ENCODE measurements at places on chromosomes 2 and 18.

- DNase-seq: no peak
Measured at GRCh38 chr2:234821946-234822475, 129.8 kb upstream of the SH3BP4 start.

GRCh38 chr2:71492112-71492511 is 38.8 kb downstream of the DYSF start:
- no peak for DNase-seq

DNA sequence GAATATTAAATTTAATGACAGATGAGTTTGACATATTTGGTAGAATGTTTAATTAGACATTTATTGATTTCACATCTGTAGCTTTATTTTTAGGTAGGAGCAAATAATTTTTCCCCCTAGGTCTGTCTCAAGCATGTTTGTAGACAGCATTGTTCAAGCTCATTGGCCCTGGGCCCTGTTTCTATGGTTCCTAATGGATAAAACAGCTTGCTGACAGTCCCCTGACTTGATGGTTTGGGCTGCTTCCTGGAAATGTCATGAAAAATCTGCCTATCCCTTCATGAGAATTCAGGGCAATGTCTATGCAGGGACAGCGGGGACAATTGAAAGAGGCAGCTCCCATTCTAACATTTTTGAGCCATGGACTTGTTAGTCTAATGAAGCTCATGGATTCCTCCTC is 14.6 kb upstream of the MEP1B start:
- no peak for DNase-seq

DNA sequence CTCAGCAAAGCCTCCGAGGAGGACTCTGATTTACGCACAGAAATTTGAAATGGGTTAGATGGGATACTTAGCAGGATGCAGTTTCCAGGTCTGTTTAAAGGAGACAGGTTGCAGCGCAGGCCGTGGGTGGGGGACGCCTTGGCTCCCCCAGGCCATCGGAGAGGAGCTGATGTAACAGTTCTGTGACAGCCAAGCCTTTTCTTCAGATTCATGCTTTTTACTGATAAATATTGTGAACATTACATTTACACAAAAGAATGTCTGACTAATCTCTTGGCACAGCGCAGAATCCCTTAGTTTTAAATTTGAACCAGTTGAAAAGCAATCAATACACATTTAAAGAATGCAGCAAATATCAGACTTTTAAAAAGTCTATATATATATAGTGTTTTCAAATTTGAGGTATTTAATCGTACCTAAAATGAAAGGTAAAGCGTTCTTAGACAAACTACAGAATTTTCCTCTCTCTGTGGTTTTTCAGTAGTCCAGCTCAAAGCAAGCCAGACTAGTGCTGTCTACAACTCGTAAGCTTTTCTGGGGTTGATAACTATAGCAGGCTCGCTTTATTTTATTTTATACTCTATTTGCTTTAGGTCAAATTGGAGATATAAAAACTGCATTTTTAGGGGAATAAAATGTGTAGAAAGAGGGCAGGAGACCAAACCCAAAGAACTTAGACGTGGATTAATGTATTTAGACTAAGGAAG is 221.9 kb downstream of the PIEZO2 start:
- DNase-seq: no peak

- DNase-seq: no peak
Measured at GRCh38 chr2:128742467-128742866, 423.8 kb upstream of the HS6ST1 start.

DNA sequence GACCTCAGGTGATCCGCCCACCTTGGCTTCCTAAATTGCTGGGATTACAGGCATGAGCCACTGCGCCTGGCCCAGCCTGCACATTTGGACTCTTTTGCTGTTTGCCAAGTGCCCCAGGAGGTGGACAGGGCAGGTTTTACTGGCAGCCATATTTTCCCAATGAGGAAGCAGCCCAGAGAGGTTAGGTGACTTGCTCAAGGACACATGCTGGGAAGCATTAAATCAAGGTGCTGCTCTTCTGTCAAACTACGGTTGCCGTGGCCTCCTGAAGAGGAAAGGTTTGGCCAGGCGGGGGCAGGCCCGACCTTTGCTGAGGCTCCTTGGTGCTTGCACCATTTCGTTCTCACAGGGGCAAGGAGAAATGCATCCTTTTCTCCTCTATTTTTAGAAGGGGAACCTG is 44.0 kb downstream of the DNMT3A start:
- DNase-seq: no peak

DNA sequence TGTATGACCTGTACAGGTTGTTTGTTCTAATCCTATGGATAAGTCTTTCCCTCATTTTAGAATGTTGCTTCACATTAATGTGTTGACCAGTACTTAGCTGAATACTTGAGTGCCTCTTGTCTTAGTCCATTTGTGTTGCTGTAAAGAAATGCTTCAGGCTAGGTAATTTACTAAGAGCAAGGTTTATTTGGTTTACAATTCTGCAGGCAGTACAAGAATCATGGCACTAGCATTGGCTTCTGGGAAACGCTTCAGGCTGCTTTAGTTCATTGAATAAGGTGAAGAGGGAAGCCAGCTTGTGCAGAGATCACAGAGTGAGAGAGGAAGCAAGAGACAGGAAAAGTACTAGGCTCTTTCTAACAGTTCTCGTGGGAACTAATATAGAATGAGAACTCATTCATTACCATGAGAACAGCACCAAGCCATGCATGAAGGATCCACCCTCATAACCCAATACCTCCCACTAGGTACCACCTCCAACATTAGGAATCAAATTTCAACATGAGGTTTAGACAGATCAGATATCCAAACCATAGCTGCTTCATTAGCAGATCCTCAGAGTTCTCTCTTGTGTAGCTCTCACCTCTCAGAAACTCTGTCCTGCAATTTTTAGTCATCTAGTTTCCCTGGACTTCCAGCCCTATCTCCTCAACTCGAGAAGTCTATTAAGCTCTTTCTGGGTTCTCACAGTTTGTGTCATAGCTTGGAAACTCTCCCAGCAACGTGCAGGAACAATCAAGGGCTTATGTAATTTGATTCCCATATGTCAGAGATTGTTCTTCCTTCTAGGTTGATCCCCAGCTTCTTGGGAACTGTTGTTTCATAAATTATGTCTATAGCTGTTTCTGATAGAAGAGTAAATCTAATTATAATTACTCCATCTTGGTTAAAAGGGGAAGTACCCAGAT is 2082.3 kb upstream of the CELF4 start:
- DNase-seq: no peak

All from activated CD8-positive, alpha-beta memory T cell treated with anti-CD3 and anti-CD28 coated beads for 4 hours (primary cell).